Progenitor cell of endocrine pancreas (in vitro differentiated cells): ENCODE measurements at places on chromosomes 12 and 14.

- DNase-seq = peak; percentile 67
These were observed 34.8 kb downstream of the FBXO21 start for GRCh38 chr12:117155278-117156060.

- no peak for DNase-seq
These were observed 40.6 kb downstream of the HSD17B6 start for GRCh38 chr12:56803750-56804149.

DNA sequence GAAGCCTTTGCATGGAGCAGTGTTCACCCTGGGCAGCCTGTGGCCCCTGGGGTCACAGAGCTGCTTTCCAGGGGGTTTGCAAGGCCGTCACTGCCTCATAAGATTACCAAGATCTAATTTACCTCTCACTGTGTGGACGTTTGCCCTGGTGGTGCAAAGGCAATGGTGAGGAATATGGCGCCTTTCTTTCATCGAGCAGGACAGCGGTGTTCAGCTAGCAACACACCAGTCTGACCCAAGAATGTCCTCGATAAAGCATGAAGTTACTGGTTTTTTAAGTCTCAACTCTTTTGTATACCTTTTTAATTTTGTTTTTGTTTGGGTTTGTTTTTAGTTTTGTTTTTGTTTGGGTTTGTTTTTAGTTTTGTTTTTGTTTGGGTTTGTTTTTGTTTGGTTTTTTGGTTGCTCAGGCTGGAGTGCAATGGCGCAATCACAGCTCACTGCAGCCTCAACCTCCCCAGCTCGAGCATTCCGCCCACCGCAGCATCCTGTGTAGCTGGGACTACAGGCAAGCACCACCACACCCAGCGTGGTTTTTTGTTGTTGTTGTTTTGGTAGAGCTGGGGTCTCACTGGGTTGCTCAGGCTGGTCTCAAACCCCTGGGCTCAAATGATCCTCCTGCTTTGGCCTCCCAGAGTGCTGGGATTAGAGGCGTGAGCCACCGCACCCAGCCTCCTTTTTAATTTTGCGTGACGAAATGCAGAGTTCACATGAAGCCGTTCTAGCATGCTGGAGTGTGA lies 57.9 kb downstream of the PPP2R5C start:
- DNase-seq = no peak

DNA sequence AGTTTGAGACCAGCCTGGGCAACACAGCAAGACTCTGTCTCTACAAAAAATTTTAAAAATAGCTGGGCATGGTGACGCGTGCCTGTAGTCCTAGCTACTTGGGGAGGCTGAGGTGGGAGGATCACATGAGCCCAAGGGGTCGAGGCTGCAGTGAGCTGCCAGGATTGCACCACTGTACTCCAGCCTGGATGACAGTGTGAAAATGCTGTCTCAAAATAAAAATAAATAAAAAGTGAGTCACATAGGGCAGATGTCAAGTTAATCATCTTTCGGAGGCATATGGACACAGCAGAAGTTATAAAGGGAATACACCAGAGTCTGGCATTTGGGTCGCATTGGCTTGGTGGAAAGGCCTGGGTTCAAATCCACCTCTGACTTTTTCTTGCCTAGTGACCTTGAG lies 92.7 kb downstream of the PHETA1 start:
- no peak for DNase-seq

DNA sequence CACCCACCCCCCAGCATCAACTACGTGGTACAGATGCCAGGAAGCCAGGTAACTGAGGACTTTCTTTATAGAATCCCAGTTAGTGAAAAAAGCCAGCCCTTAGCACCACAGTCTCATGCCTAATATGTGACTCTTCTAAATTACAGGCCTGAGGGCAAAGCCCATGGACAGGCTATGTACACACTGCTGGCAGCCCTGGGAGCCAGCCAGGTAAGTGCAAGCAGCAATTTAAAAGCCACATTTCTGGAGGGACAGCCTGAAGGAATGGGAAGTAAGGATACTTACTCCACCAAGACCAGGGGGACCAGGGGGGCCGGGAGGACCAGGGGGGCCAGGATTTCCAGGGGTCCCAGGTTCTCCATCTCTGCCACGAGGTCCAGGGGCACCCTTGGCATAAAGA lies 7.0 kb downstream of the COL2A1 start:
- DNase-seq = no peak

DNA sequence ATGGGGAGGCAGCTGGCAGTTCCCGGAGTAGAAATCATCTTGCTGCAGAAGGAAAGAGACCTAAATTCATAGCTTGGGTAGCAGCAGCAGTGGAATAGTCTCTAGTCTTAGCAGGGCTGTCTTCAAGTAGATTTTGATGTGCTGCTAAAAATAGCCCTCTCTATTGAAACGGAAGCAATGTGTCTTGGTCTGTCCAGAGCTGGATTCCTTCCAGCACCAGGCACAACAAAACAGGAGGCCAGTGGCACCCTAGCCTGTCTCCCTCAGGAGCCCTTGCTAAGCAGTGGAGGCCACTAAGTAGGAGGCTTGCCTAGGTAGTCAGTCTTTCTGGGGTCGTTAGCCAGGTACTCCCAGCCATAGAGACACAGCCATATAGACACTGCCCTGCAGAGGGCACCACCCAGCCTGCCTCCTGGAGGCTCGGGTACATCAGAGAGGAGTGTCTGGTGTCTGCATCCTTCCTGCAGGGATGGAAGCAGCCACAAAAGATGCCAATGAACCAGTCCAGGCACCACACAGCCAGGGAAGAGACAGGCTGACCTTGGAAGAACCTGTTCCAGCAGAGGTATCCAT lies 97.5 kb downstream of the CRACR2A start:
- DNase-seq = no peak

DNA sequence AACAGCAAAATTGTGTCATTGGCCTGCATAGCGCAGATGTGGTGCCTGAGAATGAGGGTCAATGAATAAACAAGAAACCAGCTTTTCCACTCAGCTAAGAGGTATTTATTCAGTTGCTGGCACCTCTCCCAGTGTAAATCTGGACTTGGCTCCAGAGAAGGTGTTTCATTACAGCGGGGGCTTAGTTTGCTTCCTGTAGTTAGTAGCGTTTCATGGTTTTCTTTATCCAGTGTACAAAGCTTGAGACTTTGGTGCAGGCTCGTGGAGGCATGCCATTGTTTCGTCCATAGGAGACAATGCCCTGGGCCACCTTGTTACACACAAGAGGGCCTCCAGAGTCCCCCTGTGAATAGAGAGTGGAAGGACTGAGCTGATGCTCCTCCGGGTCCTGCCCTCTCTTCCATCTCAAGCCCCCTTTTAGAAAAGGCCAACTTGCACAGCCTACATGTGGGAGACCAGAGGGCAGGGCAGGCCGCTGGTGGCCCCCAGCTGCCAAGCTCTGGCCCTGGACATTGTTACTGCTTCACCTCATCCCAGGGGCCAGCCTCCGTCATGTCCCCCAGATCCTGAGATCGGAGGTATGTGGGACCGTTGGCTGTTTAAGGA lies 3.0 kb downstream of the GZMB start:
- no peak for DNase-seq

- DNase-seq = no peak
These were observed 1.6 kb upstream of the DGKA start for GRCh38 chr12:55929306-55929791.

DNA sequence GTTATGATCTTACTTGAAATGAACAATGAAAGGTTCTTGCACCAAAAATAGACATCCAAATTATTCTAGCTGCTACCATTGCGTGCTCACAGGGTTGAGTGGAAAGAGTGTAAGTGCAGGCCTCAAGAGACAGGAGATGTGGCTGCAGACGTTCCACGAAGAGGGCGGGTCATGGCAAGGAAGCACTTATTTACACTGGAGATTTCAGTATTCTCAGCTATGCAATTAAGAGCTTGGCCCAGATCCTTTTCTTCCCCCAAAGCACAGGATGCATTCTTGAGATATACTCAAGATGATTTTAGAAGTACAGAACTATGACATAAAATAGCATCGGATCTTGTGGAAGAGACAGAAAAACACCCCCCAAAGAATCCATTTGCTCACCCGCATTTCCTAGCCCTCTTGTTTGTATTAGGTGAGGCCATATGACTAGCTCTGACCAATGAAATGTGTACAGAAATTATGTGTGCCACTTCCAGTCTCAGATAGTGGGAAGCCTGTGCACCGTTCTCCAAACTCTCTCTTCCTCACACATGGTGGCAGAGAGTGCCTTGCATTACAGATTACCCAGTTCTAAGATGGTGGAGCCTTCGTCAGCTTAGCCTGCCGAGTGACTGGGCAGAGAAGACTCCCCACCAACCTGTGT lies 261.4 kb downstream of the TTC8 start:
- DNase-seq = no peak

DNA sequence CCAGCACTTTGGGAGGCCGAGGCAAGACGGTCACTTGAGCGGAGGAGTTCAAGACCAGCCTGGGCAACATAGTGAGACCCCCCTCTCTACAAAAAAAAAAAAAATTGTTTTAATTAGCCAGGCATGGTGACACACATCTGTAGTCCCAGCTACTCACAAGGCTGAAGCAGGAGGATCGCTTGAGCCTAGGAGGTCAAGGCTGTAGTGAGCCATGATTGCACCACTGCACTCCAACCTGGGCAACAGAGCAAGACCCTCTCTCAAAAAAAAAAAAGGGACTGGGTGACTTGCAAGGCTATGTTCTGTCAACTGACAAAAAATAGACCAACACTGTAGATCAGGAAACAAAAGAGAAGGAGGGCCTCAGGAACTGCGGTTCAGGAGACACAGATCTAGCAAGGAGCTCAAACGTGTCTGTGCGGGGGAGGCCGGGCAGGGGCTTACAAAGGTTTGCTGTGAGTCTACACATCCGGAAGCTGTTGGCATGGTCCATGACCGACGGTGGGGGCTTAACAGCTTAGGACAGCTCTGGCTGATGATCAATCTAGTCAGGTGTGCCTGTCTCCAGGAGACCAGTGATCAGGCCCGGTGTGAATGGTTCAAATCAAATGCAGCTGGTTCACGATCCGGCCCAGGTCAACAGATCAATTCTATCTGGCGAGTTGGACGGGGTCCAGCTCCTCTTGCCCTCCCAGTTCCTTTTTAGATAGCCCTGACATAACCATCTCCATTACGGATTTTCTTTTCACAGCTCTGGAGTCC lies 31.7 kb upstream of the INF2 start:
- DNase-seq = no peak

DNA sequence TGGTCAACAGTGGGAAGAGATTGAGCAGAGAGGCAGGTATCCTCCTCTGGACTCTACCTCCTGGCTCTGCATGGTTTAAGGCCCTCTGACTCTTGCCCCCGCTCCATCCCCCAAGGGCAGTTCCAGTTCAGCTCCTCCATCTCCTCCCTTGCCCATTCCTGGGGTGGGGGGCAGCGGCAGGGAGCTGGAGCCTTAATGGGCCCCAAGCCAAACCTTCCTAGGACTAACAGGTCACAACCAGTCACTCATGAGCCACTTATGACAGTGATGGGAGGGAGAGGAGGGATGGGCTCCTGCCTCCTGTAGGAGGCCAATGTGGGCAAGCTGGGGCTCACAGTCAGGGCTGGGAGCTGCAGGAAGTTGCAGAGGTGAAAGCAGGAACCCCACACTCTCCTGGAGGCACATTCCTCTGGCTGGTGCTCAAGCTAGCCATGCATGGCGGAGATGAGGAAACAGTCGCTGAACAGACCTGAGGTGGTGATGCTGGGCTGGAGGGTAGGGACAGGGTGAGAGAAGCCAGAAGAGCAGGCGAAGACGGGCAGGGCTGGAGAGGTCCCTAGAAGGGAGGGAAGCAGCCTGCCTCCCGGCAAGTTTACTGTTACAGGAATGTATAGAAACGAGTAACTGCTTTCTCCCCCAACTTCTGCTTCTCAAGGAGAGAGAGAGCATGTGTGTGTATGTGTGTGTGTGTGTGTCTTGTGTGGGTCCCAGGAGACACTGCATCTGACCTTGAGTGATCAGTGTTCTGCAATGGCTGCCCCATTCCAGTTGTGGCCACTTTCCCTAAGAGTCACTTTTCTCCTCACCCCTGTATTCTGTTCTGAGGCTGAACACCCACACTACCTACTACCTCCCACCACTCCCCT lies 5.0 kb upstream of the RAPGEF3 start:
- no peak for DNase-seq

DNA sequence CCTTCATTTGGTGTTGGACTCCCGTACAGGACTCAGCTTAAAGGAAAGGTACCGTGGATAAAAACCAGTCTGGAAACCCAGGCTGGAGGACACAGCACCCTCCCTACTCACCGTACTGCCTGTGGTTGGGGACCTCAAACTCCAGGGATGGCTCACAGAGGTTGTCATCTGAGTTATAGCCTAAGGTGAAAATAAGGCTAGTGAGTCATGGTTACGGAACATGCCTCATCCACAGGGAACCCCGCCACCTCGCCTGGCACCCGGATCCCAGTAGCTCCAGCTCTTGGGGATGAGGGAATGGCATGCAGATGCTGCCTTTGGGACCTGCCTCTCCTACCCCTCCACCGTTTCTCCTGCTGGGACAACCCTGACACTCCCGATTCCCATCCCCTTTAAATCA lies 36.8 kb upstream of the GPR68 start:
- no peak for DNase-seq

GRCh38 chr12:2792671-2793500 lies 1.9 kb upstream of the FKBP4 start:
- no peak for DNase-seq

DNA sequence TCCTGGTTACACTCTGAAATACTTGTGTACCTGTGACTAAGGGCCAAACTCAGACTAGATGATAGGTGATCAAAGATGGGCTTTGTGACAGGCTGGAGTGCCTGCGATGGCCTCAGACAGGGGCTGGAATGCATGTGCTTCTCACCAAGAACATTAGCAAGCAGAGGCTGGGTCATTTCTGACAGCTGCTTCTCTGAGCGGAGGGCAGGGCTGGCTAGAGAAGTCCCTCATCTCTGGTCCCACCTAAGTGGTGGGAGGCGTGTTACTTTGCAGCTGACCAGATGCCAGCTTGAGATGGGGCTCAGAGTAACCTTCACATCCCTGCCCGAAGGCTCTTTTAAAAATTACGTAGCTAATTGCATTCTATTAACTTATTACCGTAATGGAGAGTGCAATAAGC lies 106.8 kb upstream of the RTL1 start:
- no peak for DNase-seq

DNA sequence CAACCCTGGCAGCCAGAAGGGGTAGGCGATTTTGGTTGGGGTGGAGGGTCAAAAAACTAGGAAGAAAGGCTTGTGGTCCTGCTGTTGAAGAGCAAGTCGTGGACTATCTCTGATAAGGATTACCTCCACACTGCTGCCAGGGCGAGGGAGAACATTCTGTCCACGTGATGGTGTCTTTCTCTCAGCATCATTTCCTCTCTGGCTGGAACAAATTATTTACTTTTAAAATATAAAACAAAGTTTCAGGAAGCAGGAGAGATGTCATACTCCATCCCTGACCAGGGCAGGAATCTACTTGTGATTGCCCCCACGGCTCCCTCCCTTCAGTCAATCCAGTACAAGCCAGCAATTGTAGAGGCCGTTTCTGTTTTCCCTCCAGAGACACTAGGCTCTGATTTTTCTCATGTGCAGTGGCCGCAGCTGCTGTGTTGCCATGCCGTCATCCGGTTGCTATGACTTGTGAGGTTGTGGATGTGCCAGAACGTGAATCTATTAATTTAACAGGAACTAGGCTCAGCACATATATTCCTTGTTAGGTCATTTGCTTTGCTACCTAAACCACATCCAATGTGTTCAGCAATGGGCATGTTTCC lies 61.5 kb upstream of the PTGR2 start:
- no peak for DNase-seq
